Aorta (tissue), 5 donors: ENCODE measurements at places on chromosomes 12 and 14. TPM values are rescaled to one million over a fixed set of nuclear protein-coding genes. Genes with fewer than 3 reads are reported as not detected.

GRCh38 chr14:58068306-58068705 is 83.7 kb downstream of the ARMH4 start:
- H3K4me1 ChIP-seq, result no peaks in the 10 kb centered on the region
- H3K27ac ChIP-seq, result no peak overlapping the region
- no peaks in the 10 kb centered on the region for H3K27me3 ChIP-seq

DNA sequence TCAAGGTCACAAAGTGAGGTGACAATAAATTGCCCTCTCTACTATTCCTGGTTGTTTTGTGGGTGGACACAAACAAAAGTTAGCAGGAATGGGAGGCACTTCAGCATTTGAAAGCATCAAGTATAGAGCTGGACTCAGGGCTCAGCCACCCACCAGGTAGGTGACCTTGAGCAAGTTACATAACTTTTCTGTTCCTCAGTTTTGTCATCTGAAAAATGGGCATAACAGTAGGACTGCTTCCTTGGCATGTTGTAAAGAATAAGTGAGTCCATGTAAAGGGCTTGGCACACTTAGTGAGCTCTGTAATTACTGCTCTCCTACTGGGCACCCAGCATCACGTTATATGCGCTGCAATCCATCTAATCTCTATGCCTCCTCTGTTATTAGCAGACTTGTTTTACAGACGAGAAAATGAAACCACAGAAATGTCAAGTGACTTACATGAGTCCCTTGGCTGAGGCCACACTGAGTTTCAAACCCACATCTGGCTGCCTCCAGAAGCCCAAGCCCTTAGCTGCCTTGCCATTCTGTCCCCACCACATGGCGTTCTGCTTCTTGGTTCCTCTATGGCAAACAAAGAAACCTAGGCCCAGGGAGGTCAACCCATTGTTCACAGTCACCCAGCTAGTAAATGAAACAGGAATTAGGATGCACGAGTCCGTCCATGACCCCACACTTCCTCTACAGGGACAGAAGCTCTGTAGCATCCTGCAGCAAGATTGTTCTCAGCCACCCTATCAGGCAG is 63.2 kb upstream of the SLC24A4 start:
- no peak overlapping the region for H3K27ac ChIP-seq
- H3K27me3 ChIP-seq, result no peaks in the 10 kb centered on the region
- no peaks in the 10 kb centered on the region for H3K4me1 ChIP-seq
- DNase-seq, result no peak

DNA sequence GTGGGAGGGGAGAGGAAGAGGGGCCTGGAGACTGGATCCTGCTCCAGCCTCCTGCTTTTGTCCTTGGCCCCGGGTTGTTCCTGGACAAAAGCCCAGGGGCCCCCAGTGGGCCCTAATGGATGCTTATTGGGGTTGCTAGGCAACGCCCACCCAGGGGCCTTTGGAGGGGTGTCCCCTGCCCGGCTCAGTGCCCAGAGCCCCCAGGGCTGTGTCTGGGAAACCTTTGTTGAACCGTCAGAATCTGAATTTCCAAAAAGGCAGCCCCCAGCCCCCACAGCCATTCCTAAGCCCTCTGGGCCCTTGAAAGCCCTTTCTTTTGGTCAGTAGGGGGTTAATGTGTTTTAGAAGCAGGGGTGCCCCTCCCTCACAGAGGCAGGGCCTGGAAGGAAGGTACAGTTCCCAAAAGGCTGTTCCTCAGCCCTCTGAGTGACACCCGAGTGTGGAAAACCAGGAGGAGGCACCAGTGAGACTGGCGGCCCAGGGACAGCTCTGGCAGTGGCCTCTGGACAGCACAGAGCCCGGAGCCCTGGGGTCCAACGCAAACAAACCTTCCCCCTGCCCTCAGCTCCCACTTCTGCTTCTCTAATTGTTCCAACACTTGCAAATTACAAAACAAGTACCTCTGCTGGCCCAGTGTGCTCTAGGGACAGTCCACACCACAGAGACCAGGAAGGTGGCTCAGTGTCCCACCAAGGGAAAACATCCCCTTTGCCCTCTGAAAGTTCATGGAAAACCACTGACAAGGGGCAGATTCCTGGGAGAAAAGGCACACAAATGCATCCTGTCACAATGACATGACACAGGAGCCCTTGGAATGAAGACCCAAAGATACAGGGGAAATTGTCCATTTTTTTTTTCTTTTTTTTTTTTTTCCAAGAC is 19.4 kb downstream of the HHIPL1 start:
- no peaks in the 10 kb centered on the region for H3K27me3 ChIP-seq
- DNase-seq, result no peak
- no peak overlapping the region for H3K4me3 ChIP-seq
- H3K36me3 ChIP-seq, result no peaks in the 10 kb centered on the region
- H3K27ac ChIP-seq, result no peak overlapping the region
- H3K4me1 ChIP-seq, result no peaks in the 10 kb centered on the region

GRCh38 chr12:11863988-11864387 is 206.8 kb upstream of the BCL2L14 start:
- H3K27ac ChIP-seq, result peak overlapping the region; percentile 82
- no peak for DNase-seq
- H3K4me1 ChIP-seq, result peaks cover 15% of the 10 kb centered on the region
- H3K36me3 ChIP-seq, result no peaks in the 10 kb centered on the region

- no peak overlapping the region for H3K27ac ChIP-seq
- H3K27me3 ChIP-seq, result no peaks in the 10 kb centered on the region
- no peaks in the 10 kb centered on the region for H3K36me3 ChIP-seq
- no peak for DNase-seq
- H3K4me1 ChIP-seq, result no peaks in the 10 kb centered on the region
Observed at GRCh38 chr14:62084020-62084419, 321.8 kb downstream of the SNAPC1 start.

GRCh38 chr12:116366456-116366776 is 88.9 kb upstream of the MED13L start:
- DNase-seq, result no peak
- H3K36me3 ChIP-seq, result no peaks in the 10 kb centered on the region
- H3K27me3 ChIP-seq, result no peaks in the 10 kb centered on the region
- H3K4me3 ChIP-seq, result no peak overlapping the region

- no peak for DNase-seq
- H3K27me3 ChIP-seq, result no peaks in the 10 kb centered on the region
- H3K36me3 ChIP-seq, result no peaks in the 10 kb centered on the region
- peak overlapping the region; percentile 27 for H3K4me3 ChIP-seq
Observed at GRCh38 chr14:85530626-85531025, 682 bp downstream of the FLRT2 start.

DNA sequence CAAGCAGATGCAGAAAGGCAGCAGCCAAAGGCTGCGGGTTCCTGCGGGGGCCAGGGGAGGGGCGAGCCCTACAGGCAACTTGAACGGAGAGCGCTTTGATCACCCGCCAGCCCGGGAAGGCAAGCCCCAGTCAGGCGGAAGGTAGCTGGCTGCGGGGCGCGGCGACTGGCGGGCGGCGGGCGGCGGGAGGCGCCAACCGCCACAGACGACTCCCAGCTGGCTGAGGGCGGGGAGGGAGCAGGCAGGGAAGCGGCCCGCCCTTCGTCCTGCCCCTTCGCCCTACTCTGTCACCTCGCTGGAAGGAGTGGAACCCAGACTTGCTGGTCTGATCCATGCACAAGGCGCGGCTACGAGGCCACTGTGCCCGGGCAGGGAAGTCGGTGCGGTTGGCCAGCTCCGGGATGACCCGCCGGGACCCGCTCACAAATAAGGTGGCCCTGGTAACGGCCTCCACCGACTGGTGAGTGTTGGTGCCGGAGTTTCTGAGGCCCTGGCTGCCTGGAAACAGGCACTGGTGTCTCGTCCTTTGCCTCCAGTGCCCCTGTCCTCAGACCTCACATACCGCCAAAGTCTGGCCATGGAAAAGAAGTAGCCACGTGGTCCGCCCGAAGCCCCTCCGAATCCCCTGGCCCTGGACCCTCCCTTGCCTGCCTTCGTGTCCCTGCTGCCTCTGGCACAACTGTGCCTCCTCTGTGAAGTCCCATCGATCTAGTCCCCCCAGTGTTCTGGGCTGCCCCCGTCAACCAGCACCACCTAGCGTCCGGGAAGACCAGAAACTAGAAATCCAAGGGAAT is 15.4 kb upstream of the CARMIL3 start:
- H3K27me3 ChIP-seq, result no peaks in the 10 kb centered on the region
- no peaks in the 10 kb centered on the region for H3K36me3 ChIP-seq
- peak; percentile 88 for DNase-seq

DNA sequence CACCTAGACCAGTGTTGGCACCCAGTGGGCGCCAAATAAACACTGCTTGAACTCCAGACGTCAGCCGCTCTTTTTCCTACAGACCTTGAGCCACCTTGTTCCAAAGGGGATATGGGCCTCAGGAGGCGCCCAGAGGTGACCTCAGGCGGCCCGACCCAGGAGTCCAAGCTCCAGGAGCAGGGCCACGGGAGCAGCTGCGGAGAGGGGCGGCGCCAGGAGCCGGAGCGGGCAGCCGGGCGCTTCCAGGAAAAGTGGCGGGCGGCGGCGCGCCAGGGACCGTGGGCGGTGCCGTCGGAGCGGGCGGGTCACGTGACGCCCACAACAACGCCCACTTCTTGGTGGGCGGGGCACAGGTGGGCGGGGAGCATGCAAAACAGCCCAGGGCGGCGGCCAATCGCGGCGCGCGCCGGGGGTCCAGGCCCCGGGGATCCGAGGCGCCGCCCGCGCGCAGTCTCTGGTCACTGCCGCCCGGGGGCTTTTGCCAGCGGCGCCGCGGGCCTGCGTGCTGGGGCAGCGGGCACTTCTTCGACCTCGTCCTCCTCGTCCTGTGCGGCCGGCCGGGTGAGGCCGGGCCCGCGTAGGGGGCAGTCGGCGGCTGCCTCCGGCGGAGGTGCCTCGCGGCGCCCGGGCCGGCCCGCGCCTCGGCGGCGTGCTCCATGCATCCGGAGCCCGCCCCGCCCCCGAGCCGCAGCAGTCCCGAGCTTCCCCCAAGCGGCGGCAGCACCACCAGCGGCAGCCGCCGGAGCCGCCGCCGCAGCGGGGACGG is at the start of gene ORAI1:
ORAI1 (plus strand) TSS at position 444 of the 766 bp plus-strand sequence.
- H3K27me3 ChIP-seq, result no peaks in the 10 kb centered on the region
- H3K36me3 ChIP-seq, result no peaks in the 10 kb centered on the region
- no peak within 1 kb of the TSS for H3K27ac ChIP-seq
- peak within 1 kb of the TSS; percentile 49 for H3K4me3 ChIP-seq
- DNase-seq, result peak; percentile 99

GRCh38 chr12:4270831-4271716 is 2.5 kb upstream of the CCND2 start:
- peak overlapping the region; percentile 21 for H3K4me3 ChIP-seq
- H3K27me3 ChIP-seq, result no peaks in the 10 kb centered on the region
- H3K4me1 ChIP-seq, result no peaks in the 10 kb centered on the region
- peak; percentile 82 for DNase-seq
- no peaks in the 10 kb centered on the region for H3K36me3 ChIP-seq

DNA sequence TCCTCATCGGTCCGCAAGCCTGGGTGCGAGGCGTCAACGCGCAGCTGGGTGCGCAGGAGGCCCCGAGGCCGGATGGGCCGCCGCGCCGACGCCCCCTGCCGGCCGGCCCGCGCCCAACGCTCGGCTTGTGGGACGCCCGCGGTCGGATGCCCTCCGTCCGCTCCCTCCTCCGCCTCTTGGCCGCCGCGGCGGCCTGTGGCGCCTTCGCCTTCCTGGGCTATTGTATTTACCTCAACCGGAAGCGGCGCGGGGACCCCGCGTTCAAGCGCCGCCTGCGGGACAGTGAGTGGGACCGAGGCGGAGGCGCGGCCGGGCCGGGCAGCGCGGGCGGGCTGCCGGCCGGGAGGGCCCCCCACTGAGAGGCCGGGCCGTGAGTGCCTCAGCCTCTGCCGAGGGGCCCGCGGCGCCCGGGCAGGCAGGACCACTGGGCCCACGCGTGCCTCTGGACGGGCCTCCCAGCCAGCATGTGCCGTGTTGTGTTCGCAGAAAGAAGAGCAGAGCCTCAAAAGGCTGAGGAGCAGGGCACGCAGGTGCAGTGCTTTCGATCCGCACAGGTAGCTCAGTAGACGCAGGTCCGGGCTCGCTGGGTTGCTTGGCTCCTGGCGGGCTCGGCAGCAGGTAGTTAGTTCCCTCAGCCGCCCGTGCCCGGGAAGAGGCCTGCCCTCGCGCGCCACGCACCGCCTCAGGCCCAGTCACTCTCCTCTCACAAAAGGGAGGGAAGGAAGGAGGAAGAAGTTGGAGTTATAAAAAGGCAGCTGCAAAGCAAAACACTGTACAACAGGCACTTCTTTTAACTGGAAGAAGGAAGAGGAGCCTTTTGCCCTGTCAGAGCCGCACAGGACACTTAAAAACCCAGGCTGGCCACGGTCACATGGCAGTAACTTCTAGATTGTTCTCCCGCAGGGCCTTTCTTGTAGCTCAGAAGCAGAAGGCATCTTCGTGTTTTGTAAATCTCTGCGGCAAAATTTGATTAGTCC is at the start of gene TOMM20L:
TOMM20L (plus strand) TSS at position 119 of the 977 bp plus-strand sequence; CDS start at position 147, 28 bp downstream.
- H3K4me3 ChIP-seq, result peak within 1 kb of the TSS; percentile 77
- H3K27me3 ChIP-seq, result no peaks in the 10 kb centered on the region
- no peaks in the 10 kb centered on the region for H3K36me3 ChIP-seq
- peak; percentile 82 for DNase-seq
- no peaks in the 10 kb centered on the region for H3K4me1 ChIP-seq

DNA sequence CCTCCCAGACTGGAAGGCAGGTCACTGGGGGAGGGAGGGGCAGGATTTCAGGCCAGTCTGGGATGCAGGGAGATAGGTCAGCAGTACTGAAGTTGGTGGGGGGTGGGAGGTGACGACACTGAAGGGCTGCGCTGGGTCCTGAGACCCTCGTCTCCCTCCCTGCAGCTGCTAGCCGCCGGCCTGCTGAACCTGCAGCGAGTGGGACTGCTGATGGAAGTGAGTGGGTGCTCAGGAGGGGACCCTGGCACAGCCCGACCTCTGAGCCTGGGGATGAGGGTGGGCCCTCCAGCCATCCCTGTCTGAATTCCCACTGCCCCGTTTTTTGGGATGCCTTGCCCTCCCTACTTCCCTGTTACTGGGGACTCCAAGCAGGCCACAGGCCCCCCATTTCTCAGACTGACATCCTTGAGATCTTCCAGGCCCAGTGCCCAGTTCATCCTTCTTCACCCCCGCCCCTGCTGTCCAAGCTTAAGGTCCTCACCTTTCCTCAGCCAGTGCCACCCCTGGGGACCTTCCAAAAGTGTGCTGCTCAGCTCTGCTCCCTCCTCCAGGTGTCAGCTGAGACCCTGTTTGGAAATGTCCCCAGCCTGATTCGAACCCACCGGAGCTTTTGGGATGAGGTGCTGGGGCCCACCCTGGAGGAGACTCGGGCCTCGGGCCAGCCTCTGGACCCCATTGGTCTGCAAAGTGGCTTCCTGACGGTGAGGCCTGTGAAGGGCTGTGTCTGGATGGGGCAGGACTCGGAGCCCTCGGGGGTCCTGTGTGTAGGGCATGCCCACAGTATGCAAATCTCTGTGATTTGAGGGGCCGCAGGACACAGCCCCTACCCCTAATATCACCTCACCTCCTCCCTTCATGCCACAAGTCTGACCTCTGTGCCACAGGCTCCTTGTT is 5.5 kb downstream of the PLEKHG6 start:
- H3K4me3 ChIP-seq, result no peak overlapping the region
- no peak for DNase-seq
- no peaks in the 10 kb centered on the region for H3K27me3 ChIP-seq
- H3K27ac ChIP-seq, result no peak overlapping the region
- H3K36me3 ChIP-seq, result no peaks in the 10 kb centered on the region
- no peaks in the 10 kb centered on the region for H3K4me1 ChIP-seq

- no peak overlapping the region for H3K4me3 ChIP-seq
- no peaks in the 10 kb centered on the region for H3K4me1 ChIP-seq
- no peak overlapping the region for H3K27ac ChIP-seq
- no peaks in the 10 kb centered on the region for H3K27me3 ChIP-seq
Observed at GRCh38 chr12:23634344-23634743, 315.1 kb downstream of the SOX5 start.

The PAX9 gene
- 0.48 TPM for total RNA-seq

The PYGL gene
- 78.6 TPM for total RNA-seq

The PTGER2 gene
- 4.3 TPM for total RNA-seq

The ITGB7 gene
- 3.2 TPM for total RNA-seq

The CLEC4C gene
- total RNA-seq, result not detected

The TAS2R31 gene
- total RNA-seq, result 5.3 TPM

The ZNF605 gene
- 13.7 TPM for total RNA-seq
